Testis (tissue), 5 donors: ENCODE measurements at places on chromosomes 4 and X. TPM values are rescaled to one million over a fixed set of nuclear protein-coding genes. Genes with fewer than 3 reads are reported as not detected.
A peak's percentile ranks its signal among the peaks of the same experiment; 100 is the strongest.

DNA sequence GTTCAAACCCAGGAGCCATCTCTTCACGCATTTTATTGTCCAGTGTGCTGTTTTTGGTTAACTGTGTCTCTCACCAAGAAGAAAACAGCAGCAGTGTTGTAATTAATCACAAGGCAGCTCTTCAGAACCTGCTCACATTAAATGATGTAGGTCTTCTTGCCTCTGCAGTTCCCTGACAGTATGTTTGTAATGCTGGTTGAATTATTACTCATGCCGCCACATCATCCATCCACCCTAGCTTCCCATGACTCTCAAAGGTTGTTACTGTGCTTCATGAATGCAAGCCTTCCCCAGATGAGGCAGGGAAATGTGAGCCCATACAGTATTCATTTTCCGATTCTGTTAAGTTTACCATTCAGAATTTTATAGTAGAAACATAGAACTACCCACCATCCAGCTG is 17.4 kb downstream of the TLR10 start:
- no peak overlapping the region for H3K4me3 ChIP-seq
- no peaks in the 10 kb centered on the region for H3K27me3 ChIP-seq
- no peak overlapping the region for H3K27ac ChIP-seq

DNA sequence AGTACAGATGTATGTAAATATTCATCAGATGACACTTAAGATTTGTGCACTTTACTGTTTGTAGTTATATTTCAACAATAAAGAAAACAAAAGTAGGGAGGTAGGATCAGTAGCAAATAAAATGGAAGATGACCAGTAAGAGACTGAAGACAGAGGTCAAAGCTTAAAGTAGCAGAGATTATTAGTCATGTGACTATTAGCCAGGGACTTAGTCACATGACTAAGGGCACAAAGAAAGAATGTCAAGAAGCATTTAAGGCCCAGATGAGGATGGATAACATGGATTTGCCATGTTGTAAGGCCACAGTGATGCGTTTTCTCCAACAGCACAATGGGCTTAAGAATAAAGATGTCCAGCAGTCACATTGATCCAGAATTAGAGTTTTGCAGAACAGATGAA is 479.6 kb downstream of the BCOR start:
- no peak overlapping the region for H3K4me3 ChIP-seq
- DNase-seq = no peak
- no peaks in the 10 kb centered on the region for H3K27me3 ChIP-seq
- H3K27ac ChIP-seq = no peak overlapping the region
- no peaks in the 10 kb centered on the region for H3K4me1 ChIP-seq

- no peak for DNase-seq
- H3K4me1 ChIP-seq = no peaks in the 10 kb centered on the region
- no peaks in the 10 kb centered on the region for H3K27me3 ChIP-seq
- H3K36me3 ChIP-seq = no peaks in the 10 kb centered on the region
- H3K27ac ChIP-seq = no peak overlapping the region
Measured at GRCh38 chr4:187767158-187767557, 228.4 kb upstream of the ZFP42 start.

DNA sequence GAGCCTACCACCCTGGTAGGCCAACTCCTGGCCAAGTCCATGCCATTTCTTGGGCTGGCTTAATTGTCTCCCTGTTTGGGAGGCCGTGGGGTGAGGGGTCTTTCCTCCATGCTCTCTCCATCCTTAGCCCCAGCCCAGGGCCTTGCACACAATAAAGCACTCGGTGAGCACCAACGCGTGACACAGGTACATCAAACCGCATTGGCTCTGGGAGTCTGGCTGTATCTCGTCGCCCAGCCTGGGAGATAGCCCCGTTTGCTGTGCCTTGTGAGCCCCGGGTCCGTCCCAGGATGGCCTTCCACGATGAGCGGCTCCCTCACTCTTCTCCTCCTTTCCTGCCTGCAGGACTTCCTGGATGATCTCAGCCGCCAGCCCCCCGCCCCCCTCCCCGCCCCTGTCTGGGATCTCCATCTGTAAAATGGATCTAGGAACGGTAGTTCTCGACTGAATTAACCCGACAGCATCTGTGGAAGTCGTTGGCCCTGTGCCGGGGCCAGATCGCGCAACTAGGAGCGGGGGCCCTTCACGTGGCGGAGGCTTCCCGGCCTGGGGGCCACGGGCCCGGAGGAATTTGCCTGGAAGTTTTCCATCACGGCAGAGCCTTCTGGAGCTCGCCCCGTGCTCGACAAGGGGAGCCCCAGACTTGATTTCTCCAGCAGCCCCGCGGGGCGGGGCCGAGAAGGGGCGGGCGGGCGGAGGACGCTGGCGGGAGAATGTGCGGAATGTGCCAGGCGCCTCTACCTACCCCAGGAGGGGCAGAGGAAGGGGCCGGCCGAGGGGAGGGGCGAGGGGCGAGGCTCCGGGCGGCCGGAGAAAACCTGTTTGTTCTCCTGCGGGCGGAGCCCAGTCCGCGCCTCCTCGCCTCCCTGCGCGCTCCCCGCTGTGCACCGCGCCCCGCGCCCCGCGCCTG is at the start of gene ZNF185:
Gene ZNF185, plus strand, starts transcription at position 846 of the 910 bp plus-strand sequence. CDS start 16,423 bp downstream, outside the sequence.
- no peaks in the 10 kb centered on the region for H3K4me1 ChIP-seq
- DNase-seq = peak; percentile 25
- H3K27me3 ChIP-seq = no peaks in the 10 kb centered on the region
- no peak within 1 kb of the TSS for H3K4me3 ChIP-seq
- no peaks in the 10 kb centered on the region for H3K36me3 ChIP-seq
- no peak within 1 kb of the TSS for H3K27ac ChIP-seq

DNA sequence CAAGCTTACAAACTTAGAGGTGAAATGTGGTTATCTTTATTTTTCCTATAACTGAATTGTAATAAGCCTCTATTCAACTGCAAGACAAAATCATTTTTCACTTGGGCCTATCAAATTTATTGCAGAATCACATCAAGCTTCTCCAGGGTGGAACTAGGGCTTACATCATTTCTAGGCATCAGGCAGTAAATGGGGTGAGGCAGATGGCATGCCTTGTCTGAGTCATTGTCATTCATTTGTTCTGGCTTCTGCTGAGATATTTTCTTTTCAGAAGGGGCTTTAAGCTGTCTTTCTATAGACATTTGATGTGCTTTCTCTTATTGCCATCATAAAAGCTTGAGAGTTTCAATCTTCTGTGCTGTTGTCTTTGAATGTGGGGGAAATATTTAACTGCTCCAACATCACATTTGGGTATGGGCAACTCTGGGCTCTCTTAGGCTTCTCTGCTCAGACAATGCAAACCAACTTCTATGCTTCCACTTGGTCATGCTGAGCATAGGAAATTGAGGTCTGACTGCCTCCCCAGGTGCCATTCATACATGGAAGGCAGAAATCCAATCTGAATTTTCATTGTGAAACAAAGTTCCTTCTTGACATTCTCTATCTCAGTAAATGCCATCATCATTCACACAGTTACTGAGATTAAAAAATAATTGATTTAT is 225.8 kb upstream of the GIMD1 start:
- no peak overlapping the region for H3K4me3 ChIP-seq
- H3K36me3 ChIP-seq = no peaks in the 10 kb centered on the region
- H3K27me3 ChIP-seq = no peaks in the 10 kb centered on the region
- no peaks in the 10 kb centered on the region for H3K4me1 ChIP-seq
- no peak overlapping the region for H3K27ac ChIP-seq

DNA sequence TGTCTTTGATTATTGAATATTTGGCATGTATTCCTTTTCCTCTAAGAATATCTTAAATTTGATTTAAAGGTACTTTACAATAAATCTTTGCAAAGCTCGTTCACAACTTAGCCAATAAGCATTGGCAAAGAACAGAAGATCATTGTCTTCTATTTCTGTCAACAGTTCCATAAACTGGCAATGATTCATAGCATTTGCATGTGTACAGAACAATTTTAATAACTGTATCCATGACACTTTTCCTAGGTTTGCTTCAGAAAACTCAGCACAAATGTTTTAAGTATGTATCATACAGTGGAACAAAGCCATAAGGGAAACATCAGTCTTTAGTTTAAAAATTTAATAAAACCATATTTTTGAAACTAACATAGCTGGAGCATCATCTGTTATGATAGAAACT is 462.7 kb upstream of the RPS6KA3 start:
- H3K4me3 ChIP-seq = no peak overlapping the region
- no peaks in the 10 kb centered on the region for H3K27me3 ChIP-seq
- no peaks in the 10 kb centered on the region for H3K4me1 ChIP-seq
- no peaks in the 10 kb centered on the region for H3K36me3 ChIP-seq
- H3K27ac ChIP-seq = no peak overlapping the region
- no peak for DNase-seq

- no peak overlapping the region for H3K27ac ChIP-seq
- H3K4me3 ChIP-seq = no peak overlapping the region
- no peak for DNase-seq
- no peaks in the 10 kb centered on the region for H3K4me1 ChIP-seq
- no peaks in the 10 kb centered on the region for H3K36me3 ChIP-seq
Measured at GRCh38 chrX:106963111-106963510, 36.9 kb downstream of the MORC4 start.

- H3K4me3 ChIP-seq = no peak overlapping the region
- H3K27ac ChIP-seq = no peak overlapping the region
- H3K4me1 ChIP-seq = no peaks in the 10 kb centered on the region
- H3K36me3 ChIP-seq = no peaks in the 10 kb centered on the region
- no peak for DNase-seq
Measured at GRCh38 chr4:53558065-53558801, 33.1 kb downstream of the LNX1 start.

CYLC1 gene
- total RNA-seq = 5.3 TPM

PRDM5 gene
- total RNA-seq = 19.1 TPM

CDX4 gene
- not detected for total RNA-seq

DCHS2 gene
- 6.5 TPM for total RNA-seq

ATP2B3 gene
- 0.16 TPM for total RNA-seq

BMPR1B gene
- total RNA-seq = 9.1 TPM

PHEX gene
- total RNA-seq = 0.37 TPM
